Upper lobe of left lung (tissue), 6 donors: ENCODE measurements at places on chromosomes 1 and 21. TPM values are rescaled to one million over a fixed set of nuclear protein-coding genes. Genes with fewer than 3 reads are reported as not detected.

- DNase-seq = no peak
These were observed 24.9 kb upstream of the GLIS1 start for GRCh38 chr1:53763911-53764310.

- no peak for DNase-seq
These were observed 78.9 kb upstream of the DMRTA2 start for GRCh38 chr1:50502147-50502546.

The GBP4 gene
- 23.0 TPM for total RNA-seq

GRCh38 chr1:182869241-182869666, 30.1 kb downstream of the DHX9 start:
- no peak for DNase-seq

- no peak for DNase-seq
These were observed 934 bp downstream of the SCP2 start for GRCh38 chr1:52928015-52928404.

The SPRR4 gene
- not detected for total RNA-seq

GRCh38 chr1:236657398-236657797, 28.9 kb upstream of the ACTN2 start:
- DNase-seq = no peak

The HIVEP3 gene
- 13.0 TPM for total RNA-seq

DNA sequence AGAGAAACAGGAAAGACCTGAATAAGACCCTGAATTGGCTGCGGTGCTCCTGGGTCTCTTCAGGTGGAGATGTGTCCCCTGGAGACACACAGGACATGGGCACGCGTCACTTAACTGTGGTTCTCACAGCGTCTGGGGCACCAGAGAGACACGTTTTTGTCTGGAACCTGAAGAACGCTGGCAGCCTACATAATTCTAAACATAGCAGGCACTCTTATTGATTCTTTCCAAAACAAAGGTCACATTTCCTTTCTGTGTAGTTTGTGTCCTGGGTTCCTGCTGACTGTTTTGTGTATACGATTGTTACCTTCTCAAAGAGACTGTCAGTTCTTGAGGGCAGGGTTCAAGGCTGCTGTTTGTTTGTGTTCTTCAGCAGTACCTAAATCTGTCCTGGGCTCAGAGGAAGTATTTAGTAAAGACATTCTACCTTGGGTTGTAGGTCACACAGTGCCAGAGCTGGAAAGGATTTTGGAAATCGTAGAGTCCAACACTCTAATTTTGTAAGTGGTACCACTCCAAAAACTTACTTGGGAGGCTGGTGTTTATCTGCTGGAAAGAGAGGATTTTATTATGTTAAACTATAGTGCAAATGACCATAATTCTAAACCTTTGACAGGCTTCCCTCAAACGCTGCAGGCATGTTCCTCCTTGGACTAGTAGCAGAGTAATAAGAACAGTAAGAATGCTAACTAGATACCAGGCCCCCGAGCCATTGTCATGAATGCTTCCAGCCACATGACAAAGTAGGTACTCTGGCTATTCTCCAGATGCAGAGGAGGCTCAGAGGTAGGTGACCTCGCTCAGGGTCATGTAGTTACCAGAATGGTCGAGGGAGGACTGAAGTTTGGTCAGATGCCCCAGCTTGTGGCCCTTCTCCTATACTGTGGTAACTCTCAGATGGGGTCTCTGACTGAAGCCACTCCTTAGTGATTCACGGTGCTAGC, 164.3 kb downstream of the DHRS3 start:
- DNase-seq = no peak

GRCh38 chr21:40719615-40720014, 127.3 kb downstream of the DSCAM start:
- DNase-seq = no peak

DNA sequence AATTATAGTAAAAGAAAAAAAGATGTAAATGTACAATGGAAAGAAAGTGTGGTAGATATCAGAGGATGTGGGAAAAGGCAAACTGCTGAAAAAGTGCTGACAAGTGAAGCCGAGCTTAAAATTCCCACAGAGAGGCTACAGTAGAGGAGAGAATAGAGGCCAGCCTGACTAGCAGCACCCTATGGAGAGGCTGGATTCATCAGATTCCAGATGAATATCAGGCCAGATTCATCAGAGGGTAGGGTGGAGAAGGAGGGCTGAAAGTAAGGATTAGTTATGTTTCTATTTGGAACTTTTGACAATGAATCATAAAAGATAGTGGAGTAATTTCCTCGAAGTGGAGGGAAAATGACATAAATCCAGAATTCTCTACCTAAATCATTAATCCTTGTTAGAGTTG, 60.4 kb upstream of the NEK7 start:
- DNase-seq = no peak

The CELSR2 gene
- total RNA-seq = 7.1 TPM

The PTPRC gene
- 99.4 TPM for total RNA-seq

The DLGAP3 gene
- total RNA-seq = 0.30 TPM

The HSPA13 gene
- total RNA-seq = 22.7 TPM

DNA sequence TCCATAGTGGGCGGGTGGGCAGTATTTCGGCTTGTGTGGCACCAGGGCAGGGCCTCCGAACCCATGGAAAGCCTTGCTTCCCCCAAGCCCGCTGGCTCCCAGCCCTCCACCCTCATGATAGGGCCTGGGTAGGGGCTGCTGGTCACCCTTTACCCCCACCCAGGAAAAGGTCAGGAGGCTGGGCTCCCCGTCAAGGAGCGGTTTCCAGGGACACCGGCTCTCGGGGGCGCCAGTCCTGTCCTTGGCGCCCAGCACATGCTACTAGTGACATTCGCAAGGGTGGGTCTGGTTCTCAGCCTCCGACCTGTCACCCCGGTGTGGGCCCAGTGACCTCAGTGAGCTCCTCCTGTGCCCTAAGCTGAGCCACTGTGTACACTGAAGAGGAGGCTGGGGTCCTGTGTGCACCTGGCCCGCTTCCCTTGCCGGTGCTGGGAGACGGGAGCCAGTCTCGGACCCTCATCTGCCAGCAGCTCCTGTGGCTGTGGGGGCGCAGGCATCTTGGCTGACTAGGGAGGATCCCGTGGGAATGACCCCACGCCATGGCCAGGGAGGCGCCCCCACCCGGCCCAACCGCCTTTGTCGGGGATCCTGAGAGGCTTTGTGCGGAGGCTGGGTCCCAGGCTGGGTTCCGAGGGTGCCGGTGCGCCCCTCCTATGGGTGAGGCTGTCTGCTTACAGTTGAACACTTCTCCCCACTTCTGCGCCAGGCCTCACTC, 54.6 kb downstream of the SKI start:
- DNase-seq = peak; percentile 78

The DTL gene
- 4.5 TPM for total RNA-seq

GRCh38 chr1:20928146-20928545, 141.0 kb upstream of the HP1BP3 start:
- DNase-seq = no peak
